Mononuclear cell (primary cell): ENCODE measurements at places on chromosomes 13 and 19. TPM values are rescaled to one million over a fixed set of nuclear protein-coding genes. Genes with fewer than 3 reads are reported as not detected.

Gene GFY
- not detected for total RNA-seq

Gene STK11
- total RNA-seq, result 36.7 TPM

Gene ZNF805
- 78.5 TPM for total RNA-seq

Gene CYP2A7
- not detected for total RNA-seq

Gene SIGLEC12
- total RNA-seq, result not detected

Gene ADAMTS10
- total RNA-seq, result 29.5 TPM

Gene TSSK6
- total RNA-seq, result 6.3 TPM

Gene UPK1A
- total RNA-seq, result not detected

Gene VASP
- total RNA-seq, result 95.8 TPM

Gene CPB2
- not detected for total RNA-seq

Gene OR10H1
- not detected for total RNA-seq
